Stimulated activated CD8-positive, alpha-beta memory T cell treated with anti-CD3 and anti-CD28 coated beads, Interleukin-12 subunit alpha, Interleukin-12 subunit beta, amount 100 ng/mL, for 4 hours (primary cell): ENCODE measurements at places on chromosomes 1 and 21.

DNA sequence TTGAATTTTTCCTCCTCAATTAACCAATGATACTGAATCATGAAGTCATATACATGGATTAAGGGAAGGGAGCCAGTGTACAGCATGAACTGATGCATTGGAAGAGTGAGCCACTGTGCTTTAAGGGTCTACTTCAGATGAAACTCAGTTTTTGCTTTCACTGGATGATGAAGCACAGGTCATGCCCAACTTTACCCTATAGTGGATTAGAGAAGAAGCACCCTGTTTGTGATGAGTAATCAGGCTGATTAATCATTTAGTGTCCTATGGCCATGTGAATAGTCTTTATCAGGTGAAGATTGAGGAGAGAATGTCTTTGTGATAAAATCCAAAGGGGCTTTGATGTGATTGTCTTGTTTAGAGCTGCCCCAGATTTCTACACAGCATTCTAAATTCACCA lies 24.7 kb upstream of the LAMC1 start:
- DNase-seq: no peak

DNA sequence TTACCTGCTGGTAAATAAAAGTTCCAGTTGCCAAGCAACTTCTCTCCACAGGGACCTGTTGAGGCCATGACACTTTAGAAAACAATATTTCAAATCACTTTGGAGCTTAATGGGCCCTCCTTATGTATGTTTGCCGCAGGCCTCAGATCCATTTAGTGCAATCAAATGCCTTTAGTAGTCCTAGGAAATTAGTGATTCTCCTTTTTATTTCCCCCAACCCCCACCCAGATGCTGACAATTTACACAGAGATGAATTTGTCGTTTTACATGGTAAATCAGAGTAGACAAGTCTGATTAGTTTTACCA lies 83.6 kb downstream of the CLIC4 start:
- DNase-seq: no peak

GRCh38 chr1:87227651-87228050 lies 101.0 kb upstream of the LMO4 start:
- DNase-seq: no peak

DNA sequence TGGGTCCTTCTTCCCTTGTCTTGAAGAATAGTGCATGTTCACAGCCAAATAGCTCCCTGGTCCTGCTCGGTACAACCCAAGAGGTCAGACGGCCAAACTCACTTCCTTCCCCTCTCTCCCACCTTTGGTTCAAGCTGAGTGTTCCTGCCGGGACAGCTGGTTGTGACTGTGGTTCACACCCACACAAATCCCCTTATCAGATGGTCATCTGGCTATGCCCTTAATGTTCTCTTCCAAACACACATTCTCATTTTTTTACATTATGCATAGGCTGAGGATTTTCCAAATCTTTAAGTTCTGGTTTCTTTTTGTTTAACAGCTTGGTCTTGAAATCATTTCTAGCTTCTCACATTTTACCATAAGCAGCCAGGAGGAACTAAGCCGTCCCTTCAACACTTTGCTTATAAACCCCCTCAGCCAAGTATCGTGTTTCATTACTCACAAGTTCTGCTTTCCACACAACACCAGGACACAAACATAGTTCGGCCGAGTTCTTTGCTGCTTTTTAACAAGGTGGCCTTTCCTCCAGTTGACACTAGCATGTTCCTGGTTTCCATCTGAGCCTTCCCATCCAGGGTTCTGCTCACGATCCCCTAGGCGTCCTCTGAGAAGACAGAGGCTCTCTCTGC lies 19.7 kb upstream of the TSPEAR start:
- DNase-seq: no peak

DNA sequence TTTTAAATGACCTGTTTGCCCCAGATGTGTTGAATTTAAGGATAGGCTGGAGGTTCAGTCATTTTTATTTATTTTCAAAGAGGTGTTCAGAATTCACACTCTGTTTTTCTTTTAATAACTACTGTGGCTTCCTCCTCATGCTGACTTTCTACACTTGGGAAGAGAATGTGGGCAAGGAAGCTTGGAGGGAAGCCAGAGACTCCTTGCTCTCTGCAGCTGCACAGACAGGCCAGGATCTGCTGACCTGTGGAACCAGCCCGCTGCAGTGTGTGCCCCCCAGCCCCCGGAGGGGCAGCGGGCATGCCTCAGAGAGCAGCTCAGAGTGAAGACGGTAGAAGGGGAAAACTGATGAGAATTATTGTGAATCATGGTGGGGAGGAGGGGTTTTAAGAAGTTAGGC lies 16.9 kb downstream of the MGST3 start:
- no peak for DNase-seq

DNA sequence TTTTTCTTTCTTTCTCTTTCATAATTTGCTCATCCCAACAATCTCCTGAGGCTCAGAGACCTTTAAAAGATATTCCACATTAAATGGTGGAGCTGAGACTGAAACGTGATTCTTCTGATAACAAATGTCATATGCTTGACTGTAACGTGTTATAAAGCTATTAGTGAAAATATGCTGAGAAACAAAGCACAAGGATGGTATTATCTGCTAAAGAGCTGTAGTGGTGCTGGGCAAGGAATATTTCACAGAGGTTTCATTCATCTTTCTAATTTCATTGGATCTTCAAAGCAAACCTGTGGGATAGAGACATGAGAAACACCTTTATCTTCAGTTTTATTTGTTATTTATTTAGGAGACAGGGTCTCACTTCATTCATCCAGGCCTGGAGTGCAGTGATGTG lies 98.1 kb upstream of the WLS start:
- DNase-seq: no peak

DNA sequence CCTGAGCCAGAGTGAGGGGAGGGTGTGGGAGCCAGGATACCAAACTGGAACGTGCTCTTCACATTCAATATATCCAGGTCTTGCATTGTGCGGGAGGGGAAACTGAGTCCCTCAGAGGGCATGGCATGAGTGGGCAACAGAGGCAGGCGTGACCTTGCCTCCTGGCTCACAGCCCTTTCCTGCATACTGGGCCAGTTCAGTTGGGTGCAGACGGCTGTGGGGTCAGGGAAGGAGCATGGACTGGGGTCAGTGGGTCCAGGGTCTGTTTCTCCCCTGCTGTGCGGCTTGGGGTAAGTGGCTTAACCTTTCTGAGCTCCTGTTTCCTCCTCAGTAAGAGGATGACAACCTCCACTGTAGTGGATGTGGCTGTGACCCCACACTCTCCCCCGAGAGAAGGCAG lies 16.6 kb downstream of the SERINC2 start:
- no peak for DNase-seq

GRCh38 chr1:187053876-187054275 lies 225.1 kb downstream of the PLA2G4A start:
- no peak for DNase-seq

GRCh38 chr1:187096689-187097088 lies 267.9 kb downstream of the PLA2G4A start:
- no peak for DNase-seq

- no peak for DNase-seq
Measured at GRCh38 chr1:174877208-174877673, 122.5 kb upstream of the CACYBP start.

DNA sequence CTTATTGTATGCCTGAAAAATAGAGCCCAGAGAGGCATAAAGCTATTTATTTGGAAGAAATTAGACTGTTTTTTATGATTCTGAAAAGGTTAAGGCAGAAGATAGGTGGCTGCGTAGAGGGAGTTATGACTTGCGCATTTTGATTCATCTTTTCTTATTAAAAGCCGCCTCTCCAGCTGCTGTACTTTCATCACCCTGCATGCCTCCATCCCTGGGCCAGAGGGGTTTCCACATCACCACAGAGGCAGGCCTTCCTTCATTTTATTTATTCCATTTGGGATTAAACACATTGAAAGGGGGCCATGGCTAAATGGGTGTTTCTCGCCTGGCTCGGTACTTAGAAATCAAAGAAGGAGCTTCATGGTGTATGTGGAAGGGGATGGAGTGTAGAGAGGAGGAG lies 14.6 kb upstream of the RGS8 start:
- DNase-seq: no peak

DNA sequence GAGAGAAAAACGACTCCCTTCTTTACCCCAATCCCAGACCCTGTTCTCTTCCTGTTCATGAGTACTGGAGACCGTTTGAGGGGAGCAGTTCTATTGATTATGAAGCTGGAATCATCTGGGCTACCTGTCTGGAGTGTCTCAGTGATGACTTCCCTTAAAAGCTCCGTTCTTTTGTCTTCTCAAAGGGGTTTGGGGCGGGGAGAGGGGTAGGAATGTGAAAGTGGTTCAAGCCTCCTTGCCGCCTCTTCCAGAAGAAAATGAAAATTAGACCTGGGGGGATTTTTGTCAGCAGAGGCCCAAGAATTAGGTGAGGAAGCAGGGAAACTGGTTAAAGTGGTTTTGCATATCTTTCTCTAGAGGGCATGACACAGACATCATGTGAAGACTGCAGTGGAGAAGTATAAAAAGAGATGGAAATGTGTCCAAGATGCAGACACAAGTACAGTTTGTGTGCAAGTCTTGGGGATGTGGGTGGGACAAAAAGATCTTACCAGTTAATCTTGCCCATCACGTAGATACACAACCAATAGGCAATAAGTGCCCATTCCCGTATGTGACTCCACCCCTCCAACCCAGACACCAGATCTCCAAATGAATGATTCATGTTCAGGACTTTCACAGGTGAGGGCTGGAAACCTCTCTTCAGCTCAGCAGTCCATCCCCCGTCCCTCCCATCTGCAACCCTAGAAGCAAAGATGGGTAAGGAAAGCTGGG lies 470 bp upstream of the MTMR11 start:
- no peak for DNase-seq

GRCh38 chr1:63624911-63625310 lies 31.7 kb downstream of the PGM1 start:
- DNase-seq: no peak

DNA sequence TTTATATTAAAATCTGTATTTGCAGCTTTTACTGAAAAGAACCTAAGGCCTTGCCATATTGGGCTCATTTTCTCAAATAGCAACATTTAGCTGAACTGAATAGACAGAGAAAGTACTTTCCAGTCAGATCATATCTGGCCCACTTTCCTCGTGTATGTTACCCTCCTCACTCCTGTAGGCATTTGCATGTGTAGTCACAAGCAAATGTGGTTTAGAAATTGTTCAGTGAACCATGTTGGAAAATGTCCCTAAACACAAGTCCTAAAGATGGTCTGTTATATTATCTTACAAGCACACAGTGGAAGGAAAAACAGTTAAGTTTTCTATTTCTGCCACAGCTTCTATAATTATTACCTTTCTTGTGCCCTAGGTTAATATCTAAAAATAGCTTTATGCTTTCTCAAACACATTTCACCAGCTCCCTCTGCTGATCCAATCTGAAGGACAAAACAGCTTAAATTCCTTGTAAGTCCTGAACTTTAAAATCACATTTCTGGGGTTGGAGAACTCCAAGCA lies 606 bp upstream of the FMO4 start:
- no peak for DNase-seq

DNA sequence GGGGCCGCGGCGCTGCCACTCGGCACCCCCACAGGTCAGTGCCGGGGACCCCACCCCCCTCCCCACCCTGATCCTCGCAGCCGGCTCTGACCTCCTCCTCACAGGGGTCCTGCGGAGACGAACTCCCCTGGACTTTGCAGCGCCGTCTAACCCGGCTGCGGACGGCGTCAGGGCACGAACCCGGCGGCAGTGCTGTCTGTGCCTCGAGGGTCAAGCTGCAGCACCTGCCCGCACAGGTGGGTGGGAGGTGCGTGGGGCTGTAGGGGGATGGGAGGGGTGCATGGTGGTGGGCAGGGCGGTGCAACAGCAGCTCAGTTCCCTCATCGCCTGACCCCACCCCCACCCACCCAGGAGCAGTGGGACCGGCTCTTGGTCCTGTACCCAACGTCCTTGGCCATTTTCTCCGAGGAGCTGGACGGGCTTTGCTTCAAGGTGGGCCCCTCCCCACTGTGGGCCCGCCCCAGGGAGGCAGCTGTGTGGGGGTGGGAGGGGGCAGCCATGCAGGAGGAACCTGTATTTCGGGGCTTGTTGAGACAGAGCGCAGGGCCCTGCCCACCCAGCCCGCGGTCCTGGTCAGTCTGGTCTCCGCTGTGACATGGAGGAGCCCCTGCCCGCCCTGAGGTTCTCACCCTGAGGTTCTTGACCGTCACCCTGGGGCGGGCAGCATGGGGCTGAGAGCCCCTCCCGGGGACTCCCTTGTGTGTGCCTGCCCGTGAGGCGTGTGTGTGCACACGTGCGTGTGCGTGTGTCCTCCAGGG lies 4.9 kb downstream of the PLEKHN1 start:
- no peak for DNase-seq

DNA sequence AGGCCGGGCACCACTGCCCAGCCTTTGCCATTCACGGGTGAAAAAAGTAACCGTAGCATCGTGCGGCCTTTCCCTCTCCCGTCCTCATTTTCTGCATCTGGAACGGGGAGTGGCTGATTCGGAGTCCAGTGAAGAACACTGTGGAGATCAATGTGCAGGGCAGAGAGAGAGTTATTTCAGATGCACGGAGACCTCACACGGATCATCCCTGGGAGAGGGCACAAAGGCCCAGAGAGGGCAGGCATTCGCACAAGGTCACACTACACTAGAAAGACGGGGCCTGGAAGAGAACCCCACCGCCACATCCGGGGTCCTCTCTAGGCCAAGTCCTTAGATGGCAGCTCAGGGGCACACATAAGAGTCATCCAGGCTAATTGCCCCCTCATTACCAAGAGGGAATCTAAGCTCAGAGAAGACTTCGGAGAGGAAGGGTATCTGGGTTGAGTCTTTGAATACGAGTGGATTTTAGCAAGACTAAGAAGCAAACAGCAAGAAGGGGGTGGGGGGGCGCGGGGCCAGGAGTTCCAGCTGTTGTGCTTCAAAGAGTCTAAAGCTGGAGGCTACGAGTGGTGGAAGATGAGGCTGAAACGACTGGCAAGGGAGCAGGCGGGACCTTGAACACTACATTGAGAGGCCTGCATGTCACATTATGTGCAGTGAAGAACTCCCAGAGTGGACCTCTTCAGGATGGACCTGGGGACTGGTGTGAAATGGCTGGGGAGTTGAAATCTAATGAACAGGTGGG lies 857 bp downstream of the GPX7 start:
- DNase-seq: no peak

DNA sequence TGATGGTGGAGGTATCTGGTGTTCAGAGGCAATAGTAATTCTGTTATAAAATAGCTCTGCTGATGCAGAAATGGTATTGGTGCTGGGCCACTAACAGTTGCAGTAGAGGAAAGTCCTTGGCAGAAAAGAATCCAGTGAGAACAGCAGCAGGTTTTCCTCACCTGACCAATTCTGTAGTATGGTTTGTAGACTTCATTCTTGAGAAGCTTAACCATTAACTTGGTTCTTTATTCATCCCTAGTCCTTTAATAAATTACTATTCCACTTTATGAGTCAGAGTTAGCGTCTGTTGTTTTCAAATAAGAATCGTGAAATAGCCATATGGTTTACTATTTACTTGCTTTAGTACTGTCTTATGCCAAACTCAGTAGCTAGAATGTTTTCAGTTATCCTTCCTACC lies 128.5 kb upstream of the SERTAD4 start:
- no peak for DNase-seq

- DNase-seq: peak; percentile 13
Measured at GRCh38 chr1:111570781-111571181, 48.8 kb upstream of the RAP1A start.

GRCh38 chr1:80987106-80987505 lies 813.6 kb upstream of the ADGRL2 start:
- no peak for DNase-seq
